ENCODE measurements at places on chromosomes 1 and 21.
A peak's percentile ranks its signal among the peaks of the same experiment; 100 is the strongest.

DNA sequence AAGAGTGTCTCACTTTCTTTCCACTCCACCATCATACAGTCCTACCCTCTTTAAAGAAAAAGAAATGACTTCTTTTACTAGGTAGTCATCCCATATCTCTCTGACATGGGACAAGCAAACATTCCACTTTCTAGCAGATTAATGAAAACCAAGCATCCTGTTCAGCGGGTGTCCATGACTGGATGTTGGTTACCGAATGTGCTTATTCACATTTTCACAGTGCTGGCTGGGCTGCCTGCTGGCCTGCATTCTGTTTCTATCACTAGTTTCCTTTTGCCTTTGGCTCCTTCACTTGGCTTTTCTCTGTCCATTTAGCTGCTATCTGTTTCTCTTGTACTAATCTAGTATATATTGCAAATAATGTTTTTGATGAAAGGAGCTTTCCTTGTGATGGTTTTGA is 598.4 kb downstream of the RWDD3 start:
- DNase-seq: no peak

GRCh38 chr21:38925923-38926322 is 120.2 kb downstream of the ETS2 start:
- peak; percentile 43 for DNase-seq

DNA sequence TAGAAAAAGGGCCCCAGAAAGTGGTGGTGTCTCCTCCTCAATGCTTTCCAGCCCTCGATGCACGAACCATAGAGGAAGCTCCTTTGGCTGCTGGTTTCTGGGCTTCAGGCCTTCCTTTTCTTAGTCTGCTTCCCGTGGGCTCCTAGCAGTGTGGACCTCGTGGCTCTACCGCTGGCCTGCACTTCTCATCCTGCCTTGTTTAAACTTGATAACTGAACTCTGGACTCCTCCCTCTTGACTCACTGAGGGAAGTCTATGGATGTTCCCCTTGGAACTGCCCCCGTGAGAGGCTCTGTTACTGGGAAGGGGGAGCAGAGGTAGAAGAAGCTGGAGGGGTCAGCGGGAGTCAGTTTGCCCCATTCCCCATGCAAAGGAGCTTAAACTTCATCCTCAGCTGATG is 75.3 kb upstream of the WDR26 start:
- peak; percentile 40 for DNase-seq

- DNase-seq: peak; percentile 56
Measured at GRCh38 chr1:91569411-91570119, 68.9 kb downstream of the CDC7 start.

DNA sequence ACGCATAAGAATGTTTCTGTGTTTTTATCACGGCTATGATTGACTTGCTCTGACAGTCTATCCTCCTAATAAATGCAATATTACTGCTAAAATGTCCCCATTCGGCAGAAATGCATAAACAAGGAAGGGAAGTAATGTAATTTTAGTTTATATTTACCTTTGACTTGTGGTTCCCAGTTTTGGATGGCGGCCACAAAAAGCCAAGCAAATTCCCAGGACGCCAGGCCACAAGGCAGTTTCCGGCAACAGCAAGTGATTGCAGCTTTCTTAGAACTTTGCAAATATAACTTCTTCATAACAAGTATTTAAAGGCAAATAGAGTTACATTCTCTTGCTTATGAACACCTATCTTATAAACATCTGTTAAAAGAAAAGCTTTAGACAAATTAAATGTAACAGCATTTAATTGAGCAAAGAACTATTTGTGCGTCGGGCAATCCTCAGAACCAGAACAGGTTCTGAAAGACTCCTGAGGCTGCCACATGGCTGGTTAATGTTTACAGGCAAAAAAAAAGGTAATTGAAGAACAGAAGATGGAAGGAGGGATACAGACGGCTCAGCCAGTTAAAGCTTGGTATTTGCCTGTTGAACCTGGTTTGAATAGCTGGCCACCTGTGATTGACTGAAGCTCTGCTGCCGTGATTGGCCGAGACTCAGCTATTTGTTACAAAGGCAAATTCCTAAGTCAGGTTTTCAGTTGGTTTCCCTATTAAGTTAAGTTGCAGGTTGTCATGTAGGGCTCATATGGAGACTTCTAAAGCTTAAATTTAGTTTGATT is 80.8 kb downstream of the C21orf91 start:
- no peak for DNase-seq

DNA sequence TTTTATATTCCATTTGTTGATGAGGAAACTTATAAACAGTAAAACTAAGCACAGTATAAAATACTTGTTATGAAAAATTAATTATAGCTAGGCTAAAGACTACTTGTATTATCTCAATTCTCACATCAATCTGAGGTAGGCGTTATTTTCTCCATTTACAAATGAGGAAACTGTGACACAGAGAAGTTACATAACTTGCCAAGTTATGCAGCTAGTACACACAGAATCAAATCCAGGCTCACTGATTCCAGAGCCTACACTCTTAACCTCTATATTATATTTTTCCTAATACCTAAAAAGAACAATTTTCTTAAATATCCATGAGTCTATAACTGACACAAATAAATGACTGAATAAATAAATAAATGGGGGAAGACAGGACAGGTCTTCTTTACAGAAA is 11.2 kb upstream of the VPS45 start:
- peak; percentile 58 for DNase-seq

Measured in inflammatory macrophage (primary cell).